Activated naive CD8-positive, alpha-beta T cell treated with anti-CD3 and anti-CD28 coated beads, Interleukin-2, amount 50 U/mL, for 24 hours (primary cell): ENCODE measurements at places on chromosomes 16 and 17.

GRCh38 chr17:63246344-63246743, 199.8 kb downstream of the CYB561 start:
- no peak for DNase-seq

DNA sequence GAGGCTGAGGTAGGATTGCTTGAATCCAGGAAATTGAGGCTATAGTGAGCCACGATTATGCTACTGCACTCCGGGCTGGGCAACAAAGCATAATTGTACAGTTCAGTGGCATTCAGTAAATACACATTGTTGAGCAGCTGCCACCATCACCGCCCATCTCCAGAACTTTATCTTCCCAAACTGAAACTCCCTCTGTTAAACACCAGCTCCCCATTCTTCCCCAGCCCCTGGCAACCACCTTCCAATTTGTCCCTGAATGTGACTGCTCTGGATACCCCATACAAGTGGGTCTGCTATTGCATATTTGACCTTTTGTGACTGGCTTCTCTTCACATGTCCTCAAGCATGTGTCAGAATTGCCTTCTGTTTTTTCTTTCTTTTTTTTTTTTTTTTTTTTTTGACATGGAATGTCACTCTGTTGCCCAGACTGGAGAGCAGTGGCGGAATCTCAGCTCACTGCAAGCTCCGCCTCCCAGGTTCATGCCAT, 2.9 kb downstream of the RPL38 start:
- DNase-seq = no peak

DNA sequence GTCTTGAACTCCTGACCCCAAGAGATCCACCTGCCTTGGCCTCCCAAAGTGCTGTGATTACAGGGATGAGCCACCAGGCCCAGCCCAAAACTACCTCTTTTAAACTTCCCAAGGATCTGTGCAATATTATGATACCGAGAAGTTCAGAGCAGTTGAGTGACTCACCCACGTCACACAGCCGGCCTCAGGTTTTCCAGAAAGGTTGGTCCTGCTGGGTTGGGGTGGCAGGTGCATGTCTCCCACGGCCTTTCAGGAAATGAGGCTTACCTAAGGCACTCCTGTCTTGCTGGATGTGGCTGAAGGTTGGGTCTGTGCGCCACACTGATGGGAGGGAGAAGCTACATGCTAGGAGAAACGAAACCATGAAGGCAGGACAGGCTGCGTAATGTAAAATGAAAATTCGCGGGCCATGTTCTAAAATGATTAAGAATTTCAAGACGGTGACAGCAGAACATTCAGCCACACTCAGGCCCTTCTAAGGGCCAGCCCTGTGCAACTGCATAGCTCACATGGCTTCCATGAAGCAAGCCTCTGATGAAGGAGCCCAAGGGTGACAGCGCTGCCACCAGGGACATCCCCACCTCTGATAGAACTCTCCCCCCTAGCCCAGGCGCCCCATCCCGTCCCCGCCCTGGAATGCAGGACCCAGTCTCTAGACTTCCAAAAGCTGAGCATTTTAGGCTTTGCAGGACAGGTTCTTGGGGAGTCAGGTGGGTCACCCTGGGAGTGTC, 6.6 kb upstream of the GLIS2 start:
- DNase-seq = no peak

- no peak for DNase-seq
Measured at GRCh38 chr17:34762078-34762477, 182.7 kb downstream of the TMEM132E start.

DNA sequence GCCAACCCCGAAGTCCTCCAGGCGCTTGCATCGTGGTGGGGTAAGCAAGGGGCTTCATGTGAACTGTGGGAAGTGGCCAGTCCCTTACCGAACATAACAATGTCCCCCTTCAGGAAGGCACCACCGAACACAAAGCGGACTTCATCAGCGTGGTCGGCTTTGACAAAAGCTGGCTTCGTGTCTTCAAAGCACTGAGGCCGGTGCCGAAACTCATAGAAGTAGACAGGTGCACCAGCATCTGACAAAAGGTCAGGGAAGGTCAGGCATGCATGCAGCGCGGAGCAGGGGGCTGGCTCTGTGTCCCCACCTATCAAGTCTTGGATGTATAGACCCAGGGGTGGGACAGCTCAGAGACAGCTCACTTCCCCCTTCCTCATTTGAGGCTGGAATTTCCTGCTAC, 16.6 kb upstream of the CES1 start:
- DNase-seq = no peak

- DNase-seq = no peak
Measured at GRCh38 chr16:59216291-59216690, 482.2 kb upstream of the GOT2 start.

DNA sequence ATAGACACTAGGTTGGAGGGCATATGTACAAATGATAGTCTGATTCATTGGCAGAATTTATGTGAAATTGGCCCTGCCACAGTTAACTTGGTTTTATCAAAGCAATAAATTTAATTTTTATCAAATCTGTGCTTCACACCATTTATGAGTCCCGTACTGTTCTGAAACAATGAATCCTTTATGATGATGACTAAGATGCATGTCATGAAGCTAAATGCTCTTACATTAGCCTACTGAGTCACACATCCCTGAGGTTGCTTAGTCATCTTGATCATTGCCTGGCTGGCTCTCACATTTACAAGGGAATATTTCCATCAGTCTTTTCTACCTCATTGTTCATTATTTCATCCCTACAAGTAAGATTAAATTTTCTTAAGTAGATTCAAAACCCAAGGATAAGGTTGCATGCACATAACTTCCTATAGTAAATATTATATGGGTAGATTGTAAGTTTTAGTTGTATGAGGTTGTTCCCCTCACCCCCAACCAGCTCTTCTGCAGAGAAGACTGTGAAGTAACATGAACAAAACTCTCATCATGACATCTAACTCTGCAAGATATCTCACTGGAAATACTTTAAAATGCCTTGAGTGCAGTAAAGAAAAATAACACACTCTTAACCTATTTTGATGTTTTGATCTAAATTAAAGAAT, 170.7 kb downstream of the CYB561 start:
- DNase-seq = peak; percentile 12

- DNase-seq = no peak
Measured at GRCh38 chr17:71342737-71343136, 778.1 kb upstream of the SOX9 start.

DNA sequence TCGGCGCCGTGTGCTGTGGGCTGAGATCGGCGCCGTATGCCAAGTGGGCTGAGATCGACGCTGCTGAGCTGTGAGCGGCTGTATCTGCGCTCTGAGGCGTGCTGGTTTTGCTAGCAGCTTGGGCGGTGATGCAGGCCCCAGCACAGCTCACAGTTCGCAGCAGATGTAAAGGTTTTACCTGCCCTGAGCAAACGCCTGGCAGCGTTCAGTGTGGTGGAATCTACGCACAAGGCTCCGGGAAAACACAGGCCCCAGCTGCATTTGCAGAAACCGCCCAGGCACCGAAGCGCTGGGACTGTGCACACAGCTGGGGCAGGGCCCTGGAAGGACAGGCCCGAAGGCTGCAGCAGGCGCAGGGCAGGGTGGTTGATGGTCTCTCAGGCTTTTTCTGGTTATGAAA, 8.0 kb upstream of the ZNF469 start:
- no peak for DNase-seq

DNA sequence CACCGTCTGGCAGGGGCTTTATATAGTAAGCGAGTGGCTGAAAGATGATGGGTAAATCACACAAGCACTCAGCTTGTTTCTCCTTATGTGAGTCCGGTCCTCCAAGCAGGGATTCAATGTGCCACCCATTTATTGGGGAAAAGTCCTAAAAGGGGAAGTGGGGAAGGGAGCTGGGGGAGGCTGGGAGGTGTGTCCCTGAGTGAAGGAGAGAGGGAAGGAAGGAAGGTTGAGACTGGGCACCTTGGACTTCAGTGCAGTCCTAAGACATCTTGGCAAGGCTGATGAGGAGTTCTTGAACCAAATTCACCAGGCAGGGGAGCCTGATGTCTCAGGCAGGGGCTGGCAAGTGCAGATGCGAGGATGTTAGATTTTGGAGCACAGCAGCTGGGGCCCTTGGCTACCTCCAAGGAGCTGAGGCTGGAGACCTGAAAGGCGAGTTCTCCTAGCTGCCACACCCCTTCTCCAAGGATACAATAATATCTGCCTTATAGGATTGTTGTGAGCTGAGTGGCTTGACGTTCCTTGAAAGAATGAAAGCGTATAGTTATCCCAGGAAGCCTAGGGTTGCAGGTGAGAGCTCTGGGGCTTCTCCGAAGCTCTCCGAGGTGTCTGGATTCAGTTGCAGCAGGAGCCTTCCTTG, 23.0 kb upstream of the CYLD start:
- no peak for DNase-seq

GRCh38 chr17:30344283-30345088, 10.6 kb upstream of the TMIGD1 start:
- no peak for DNase-seq

DNA sequence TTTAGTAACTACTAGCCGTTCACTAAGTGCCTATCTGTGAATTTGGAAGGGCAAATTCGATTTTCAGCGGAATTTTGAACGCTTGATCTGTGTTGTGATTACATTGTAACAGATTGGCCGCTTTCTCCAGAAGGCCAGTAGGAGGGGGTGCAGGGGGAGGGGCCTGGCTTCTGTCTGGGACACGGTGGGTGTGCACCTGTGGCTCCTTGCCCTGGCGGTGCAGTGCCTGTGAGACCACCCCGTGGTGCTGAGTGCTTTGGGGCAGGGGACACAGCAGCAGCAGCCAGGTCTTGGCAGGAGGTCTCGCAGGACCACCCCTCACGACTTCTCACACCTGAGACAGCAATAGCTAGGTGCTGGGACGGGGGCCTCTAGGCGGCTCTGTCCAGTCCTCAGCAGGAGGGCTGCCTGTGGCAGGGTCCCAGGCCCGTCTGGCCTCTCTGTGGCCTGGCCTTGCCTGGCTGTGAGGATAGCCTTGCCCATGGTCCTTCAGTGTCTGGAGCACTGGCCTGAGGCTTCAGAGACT, 1.8 kb downstream of the UBE2I start:
- DNase-seq = no peak

DNA sequence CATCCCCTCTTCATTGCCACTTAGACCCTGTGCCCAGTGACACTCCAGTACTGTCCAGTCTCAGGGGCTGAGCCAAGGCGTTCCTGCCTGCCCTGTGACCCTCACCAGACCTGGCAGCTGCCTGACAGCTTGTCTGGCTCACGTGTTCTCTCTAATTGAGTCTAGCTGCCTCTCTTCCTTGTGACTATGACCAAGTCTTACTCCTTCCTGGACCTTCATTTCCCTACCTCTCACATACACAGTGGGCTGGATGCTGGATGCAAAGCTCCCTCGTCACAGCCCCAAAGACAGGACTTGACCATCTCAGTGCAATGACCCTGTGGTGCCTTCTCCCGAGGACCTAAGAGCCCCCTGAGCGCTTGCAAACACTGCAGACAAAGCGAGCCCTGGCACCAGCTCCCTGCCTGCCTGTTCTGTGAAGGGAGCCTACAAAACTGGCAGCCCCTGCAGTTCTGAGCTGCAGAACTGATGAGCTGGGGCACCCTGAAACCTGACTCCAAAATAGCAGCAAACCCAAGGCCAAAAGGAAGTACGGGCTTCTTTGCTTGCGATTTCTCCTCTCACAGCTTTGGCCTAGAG, 1.7 kb downstream of the DEXI start:
- DNase-seq = no peak

DNA sequence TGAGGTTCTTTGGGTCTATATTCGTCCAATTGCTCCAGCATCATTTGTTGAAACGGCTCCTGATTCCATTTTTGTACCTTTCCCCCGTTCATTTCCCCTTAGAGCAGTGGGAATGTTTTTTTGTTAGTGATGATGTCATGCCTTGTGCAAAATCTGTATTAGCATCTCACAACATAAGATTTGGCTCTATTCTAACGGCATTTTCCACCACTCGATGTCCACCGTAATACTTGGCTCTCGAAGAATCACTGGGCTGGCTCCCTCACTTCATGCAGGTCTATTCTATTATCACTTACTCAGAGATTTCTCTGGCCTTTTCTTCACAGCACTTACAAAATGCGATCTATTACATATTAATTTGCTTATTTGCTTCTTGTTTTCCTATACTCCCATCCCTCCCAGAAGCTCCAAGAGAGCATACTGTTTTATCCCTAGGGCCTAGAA, 571 bp upstream of the NME1 start:
- DNase-seq = no peak

- no peak for DNase-seq
Measured at GRCh38 chr17:79532107-79532790, 78.6 kb downstream of the RBFOX3 start.

DNA sequence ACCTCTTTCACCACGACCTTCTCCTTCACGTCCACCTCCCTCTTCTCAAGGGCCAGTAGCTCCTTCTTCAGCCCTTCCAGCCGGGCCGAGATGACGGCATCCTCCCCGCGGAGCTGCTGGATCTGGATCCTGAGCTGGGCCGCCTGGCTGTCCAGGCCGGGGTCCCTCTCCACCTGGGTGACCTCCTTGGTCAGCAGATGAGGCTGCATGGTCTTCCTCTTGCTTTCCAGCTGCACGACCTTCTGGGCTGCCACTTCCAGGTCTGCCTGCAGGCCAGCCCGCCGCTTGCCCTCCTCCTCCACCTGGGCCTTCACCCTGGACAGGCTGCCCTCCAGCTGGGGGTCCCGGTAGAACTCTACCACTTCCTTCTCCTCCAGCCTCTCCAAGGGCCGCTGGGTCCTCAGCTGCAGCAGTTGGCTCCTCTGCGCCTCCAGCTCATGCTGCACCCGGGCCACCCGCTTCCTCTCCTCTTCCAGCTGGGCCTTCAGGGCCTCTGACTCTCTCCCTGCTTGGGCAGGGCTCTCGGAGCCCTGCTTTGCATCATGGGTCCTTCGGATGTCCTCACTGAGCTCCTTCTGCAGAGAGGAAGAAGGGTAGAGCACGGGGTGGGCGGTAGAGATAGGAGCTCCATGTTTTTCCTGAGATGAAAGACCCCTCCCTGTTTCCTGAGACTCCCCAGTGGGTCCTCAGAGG, 9.5 kb downstream of the CDK3 start:
- DNase-seq = no peak

DNA sequence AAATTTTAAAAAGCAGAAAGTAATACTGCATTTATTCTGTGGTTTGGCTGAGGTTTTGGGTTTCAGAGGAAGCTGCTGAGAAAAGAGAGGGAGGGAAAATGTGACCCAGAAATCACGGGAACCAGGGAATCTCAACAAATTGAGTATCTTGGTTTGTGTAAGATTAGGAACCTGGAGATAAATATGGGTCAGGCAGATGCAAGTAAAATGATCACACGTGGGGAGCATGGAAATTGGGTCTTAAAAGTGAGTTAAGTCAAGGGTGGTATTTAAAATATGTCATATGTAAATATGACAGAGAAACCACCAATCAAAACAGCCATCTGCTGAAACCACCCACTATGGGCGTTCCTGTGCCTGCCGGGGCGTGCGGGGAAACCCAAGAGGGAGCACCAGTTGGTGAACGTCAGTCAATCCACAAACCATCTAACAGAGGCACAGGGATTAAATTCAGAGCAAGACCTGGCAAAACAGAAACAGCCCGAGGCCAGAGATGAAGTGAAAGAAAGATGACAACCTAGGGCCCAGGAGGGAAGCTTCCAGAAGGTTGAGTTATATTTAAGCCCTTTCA, 33.4 kb downstream of the CDH13 start:
- peak; percentile 20 for DNase-seq

GRCh38 chr17:63688396-63689020, 11.4 kb downstream of the LIMD2 start:
- DNase-seq = no peak
